ENCODE measurements at places on chromosomes 5 and 9.

DNA sequence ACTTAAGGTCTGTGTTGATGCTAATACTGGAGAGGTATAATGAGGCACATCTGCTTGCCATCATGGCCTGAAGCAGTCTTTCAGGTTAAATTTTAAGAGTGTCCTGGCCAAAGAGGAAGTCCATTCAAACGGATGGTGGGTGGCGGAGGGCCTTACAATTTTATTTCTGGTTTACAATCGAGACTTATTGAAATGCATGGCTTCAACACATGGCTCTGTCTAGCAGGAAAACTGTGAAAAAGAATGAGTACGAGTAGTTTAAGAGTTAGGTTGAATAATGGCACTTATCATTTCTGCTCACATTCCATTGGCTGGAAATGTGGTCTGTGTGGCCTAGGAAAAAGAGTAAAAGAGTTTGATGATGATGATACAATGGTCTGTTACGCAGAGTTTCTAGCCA, 42.1 kb downstream of the LRRC70 start:
- no peak for DNase-seq

DNA sequence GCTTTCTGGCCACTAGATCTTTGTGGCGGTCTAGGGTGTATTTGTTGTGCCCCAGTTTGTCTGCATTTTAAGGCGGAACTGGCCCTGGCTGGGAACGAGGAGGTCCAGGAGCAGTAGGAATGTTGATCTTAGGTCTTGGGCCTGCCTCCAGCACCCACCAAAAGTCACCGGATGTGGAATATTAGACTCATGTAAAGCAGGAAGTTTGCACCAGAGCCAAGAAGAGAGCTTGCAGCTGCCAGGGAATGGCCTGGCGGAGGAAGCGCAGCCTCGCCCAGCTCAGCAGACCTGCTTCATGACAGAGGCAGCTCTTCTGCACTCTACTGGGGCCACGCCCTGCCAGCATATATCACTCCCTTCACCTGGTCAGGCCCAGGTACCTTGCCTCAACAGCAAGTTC, 3.3 kb downstream of the GPX3 start:
- no peak for DNase-seq

- DNase-seq, result no peak
Observed at GRCh38 chr5:51829230-51829629, 446.0 kb downstream of the ISL1 start.

DNA sequence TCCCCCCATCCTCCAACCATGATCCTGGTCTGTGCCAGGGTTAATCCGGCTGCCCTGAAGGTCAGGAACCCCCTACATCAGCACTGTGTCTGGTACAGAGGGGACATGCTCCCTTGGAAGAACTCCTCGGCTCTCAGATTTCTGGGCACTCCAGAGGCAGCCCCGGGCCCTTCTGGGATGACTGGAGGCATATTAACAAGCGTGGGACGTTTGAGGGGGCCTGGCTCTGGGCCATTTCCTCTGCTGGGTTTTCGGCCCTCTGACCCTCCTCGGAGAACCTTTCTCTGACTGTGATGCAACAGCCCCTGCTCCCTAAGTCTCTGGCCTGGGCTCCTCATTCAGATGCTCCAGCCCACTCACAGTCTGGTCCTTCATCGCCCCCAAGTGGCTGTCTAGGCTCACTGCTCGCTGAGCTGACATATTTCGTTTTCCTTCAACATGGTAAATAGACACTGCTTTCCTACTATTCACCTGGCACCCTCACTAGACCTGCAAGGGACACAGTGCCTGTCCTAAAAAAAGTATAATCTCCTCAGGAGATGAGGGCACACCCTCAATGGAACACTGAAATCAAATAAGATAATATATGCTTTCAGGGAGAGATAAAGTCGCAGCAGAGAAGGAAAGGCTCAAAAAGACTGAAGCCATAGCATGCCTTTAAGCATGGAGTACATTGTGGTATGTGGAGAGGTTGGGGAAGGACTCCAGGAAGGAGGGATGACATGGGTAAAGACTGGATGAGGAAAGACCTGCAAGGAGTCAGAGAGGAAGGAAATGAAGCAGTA, 404.7 kb upstream of the TRPC7 start:
- peak; percentile 74 for DNase-seq

DNA sequence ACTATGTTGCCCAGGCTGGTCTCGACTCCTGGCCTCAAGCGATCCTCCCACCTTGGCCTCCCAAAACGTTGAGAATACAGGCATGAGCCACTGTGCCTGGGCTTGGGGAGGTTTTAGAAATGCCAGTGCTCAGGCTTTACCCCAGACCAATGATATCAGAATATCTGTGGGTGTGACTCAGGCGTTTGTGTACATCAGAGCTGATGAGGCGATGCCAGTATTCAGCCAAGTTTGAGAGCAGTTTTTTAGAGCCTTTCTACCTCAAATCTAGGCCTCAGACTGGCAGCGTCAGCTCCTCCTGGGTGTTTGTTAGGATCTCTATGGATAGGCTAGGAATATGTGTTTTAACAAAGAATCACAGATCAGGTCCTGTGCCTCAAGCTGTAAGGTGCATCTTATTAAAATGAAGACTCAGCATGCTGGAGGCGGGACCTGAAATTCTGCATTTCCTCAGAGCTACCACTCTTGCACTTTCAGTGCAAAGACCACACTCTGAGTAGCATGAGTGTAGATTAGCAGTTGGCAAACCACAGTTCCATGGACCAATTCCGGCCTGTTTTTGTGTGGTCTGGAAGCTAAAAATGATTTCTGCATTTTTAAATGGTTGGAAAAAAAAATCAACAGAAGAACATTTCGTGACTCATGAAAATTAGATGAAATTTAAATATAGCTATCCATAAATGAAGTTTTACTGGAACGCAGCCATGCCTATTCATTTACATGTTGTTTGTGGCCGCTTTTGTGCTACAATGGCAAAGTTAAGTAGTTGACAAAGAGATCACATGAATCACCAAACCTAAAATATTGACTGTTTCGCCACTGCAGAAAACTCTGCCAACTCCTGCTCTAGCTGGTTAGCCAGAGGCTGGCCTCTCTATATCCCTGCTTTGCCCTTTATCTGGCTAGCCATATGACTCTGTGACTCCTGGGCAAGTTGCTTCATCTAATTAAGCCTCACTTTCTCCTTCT, 92.2 kb downstream of the KLF4 start:
- no peak for DNase-seq

GRCh38 chr9:129318121-129319075, 140.3 kb upstream of the IER5L start:
- DNase-seq, result no peak

- DNase-seq, result no peak
Observed at GRCh38 chr5:149550268-149550583, 1.0 kb downstream of the CSNK1A1 start.

GRCh38 chr5:156420665-156421064, 93.7 kb downstream of the SGCD start:
- DNase-seq, result no peak

- no peak for DNase-seq
Observed at GRCh38 chr9:16912197-16912596, 41.7 kb upstream of the BNC2 start.

Measured in right hindlimb (tissue), 1 donor.